Progenitor cell of endocrine pancreas (in vitro differentiated cells): ENCODE measurements at places on chromosomes 2 and 18. TPM values are rescaled to one million over a fixed set of nuclear protein-coding genes. Genes with fewer than 3 reads are reported as not detected.

GRCh38 chr2:174486563-174487107, at the start of gene GPR155:
GPR155 (minus strand) TSS chr2:174487029; CDS start chr2:174481956, 5,073 bp downstream.
- H3K27ac ChIP-seq, result peak within 1 kb of the TSS; percentile 95
- H3K4me1 ChIP-seq, result peaks cover 4% of the 10 kb centered on the region
- no peaks in the 10 kb centered on the region for H3K36me3 ChIP-seq
- H3K27me3 ChIP-seq, result peaks cover 32% of the 10 kb centered on the region

DNA sequence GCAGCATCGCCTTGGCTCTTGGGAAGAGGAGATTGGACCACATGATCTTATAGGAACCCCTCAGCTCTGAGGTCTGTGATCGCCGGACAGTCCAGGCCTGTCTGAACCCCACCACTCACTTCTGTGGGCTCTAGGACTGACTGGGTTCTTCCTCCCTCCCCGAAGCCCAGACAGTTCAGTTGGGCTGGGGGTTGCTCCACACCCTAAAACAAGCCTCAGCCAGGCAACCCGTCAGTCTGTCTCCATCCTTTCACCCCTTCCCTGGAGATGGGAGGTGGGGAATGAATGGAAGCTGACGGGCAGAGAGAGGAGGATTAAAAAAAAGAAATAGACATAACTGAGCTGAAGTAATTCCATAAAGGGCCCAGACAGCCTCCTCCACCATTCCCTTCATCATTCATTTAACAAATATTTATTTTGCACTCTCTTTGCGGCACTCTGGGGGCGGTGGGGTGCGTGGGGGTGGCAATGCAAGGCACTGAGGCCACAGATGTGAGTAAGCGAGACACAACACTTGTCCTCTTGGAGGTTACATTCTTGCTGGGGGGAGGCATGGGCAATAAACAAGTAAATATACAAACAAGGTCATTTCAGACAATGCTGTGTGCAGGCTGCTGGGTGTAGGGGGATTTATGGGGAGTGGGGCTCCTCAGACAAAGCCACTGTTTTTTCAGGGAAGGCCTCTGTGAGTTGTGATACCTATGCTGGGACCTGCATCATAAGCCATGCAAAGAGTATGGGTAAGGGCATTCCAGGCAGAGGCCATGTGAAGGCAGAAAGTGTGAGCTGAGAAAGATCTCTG, 12.9 kb downstream of the WNT10A start:
- peaks cover 5% of the 10 kb centered on the region for H3K4me1 ChIP-seq
- DNase-seq, result no peak
- no peak overlapping the region for H3K27ac ChIP-seq
- H3K36me3 ChIP-seq, result no peaks in the 10 kb centered on the region
- H3K27me3 ChIP-seq, result peaks cover 81% of the 10 kb centered on the region

- no peak overlapping the region for H3K27ac ChIP-seq
- H3K4me3 ChIP-seq, result no peak overlapping the region
Measured at GRCh38 chr2:174841350-174841749, 77.1 kb upstream of the CHRNA1 start.

- no peak for DNase-seq
- no peaks in the 10 kb centered on the region for H3K27me3 ChIP-seq
- H3K27ac ChIP-seq, result no peak overlapping the region
- H3K4me1 ChIP-seq, result no peaks in the 10 kb centered on the region
- no peak overlapping the region for H3K4me3 ChIP-seq
Measured at GRCh38 chr18:28469946-28470345, 293.0 kb upstream of the CDH2 start.

DNA sequence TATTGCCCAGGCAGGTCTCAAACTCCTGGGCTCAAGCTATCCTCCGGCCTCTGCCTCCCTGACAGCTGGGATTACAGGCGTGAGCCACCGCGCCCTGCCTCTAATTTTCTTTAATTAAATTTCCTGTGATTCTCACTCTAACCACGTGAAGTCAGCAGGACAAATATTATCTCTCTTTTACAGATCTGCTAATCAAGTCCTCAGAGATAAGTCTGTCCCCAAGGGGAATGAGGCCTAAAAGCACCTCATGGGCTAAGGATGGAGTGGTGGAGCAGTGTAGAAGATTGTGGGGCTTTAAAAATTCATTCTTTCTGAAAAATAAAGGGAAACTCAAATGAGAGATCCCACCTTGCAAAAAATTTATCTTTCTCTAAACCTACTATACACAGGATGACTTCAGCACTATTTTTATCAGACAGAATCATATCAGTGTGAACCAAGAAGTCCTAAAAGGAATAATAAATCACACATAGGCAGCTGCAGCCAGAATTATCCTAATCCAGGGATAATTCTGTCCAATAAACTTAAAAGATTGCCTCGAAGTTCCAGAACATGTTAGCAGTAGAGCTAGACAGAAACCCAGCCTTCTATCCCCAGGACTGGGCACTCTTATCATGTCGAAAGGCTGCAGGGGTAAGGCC, 38.3 kb upstream of the BMPR2 start:
- no peak overlapping the region for H3K27ac ChIP-seq
- H3K36me3 ChIP-seq, result no peaks in the 10 kb centered on the region
- no peak overlapping the region for H3K4me3 ChIP-seq

DNA sequence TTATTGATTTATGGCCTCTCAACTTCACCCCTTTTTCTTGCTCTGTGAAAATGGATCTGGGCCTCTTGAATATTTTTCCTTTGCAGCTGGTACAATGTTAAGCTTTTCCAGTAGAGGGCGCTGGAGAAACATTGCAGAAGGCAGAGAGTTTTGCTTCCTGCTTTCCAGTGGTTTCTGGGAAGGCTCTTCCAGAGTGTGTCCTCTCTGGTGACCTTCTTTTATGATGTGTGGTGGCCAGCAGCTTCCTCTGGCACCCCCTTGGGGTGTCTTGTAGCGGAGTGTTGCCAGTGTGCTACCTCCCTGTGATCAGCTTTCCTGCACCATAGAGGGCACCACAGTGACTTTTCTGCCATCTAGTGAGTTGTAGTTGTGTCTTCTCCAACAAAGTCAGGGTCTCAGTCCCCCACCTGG, 25.4 kb upstream of the MGAT5 start:
- peaks cover 19% of the 10 kb centered on the region for H3K4me1 ChIP-seq
- H3K27ac ChIP-seq, result no peak overlapping the region
- H3K27me3 ChIP-seq, result no peaks in the 10 kb centered on the region
- DNase-seq, result no peak

DNA sequence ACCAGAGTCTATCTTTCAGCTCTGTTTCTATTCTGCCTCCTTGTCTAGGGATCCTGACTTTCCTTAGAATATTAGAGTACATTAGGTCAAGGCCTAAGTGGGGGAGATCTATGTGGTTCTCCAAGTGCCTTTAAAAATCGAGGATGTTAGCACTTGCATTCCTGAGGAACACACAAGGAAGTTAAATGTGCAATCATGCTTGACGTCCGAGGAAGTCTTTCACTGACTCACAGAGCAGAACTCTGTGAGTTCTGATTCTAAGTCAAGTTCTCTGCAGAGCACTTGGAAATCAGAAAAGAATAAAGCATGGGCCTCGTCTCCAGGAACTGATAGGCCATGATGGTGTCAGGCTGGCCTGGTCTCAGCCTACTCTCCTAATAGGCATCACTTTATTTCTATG, 17.2 kb downstream of the FHOD3 start:
- no peak for DNase-seq
- H3K27me3 ChIP-seq, result no peaks in the 10 kb centered on the region
- peaks cover 3% of the 10 kb centered on the region for H3K36me3 ChIP-seq
- H3K4me1 ChIP-seq, result no peaks in the 10 kb centered on the region
- no peak overlapping the region for H3K4me3 ChIP-seq

The FBXO11 gene
- 96.5 and 102 TPM in 2 replicates for total RNA-seq

- peaks cover 23% of the 10 kb centered on the region for H3K27me3 ChIP-seq
- H3K27ac ChIP-seq, result no peak overlapping the region
- no peak for DNase-seq
- H3K36me3 ChIP-seq, result no peaks in the 10 kb centered on the region
- H3K4me1 ChIP-seq, result no peaks in the 10 kb centered on the region
- no peak overlapping the region for H3K4me3 ChIP-seq
Measured at GRCh38 chr2:233768076-233768475, 8.0 kb downstream of the UGT1A1 start.

The DOK6 gene
- 7.0 and 7.2 TPM in 2 replicates for total RNA-seq

DNA sequence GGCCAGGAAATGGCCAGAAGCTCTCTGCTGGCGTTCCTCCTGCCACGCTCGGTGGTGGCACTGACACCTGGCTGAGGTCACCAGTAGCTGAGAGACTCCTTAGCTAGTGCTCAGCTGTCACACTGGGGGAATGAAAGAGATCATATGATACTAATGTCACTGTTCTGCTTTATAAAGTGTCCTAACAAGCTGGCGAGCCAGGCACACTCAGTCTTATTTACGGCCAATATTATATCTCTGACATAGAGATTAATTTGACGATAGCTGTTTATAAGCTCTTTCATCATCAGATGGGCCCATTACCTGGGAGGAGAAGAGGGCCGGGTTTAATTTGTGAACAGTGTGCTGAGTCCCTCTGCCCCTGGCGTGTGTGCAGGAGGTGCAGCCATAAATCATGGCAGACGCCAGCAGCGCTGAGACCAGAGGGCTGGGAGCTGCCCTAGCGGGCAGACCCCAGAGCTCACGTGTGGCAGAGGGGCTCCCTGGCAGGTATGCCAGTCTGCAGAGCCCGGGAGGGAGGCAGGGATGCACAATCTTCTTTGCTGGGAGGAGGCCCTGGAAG, 246.5 kb downstream of the HAUS1 start:
- no peak for DNase-seq
- no peak overlapping the region for H3K27ac ChIP-seq
- no peaks in the 10 kb centered on the region for H3K36me3 ChIP-seq
- H3K4me3 ChIP-seq, result no peak overlapping the region
- H3K27me3 ChIP-seq, result no peaks in the 10 kb centered on the region

GRCh38 chr2:32969444-32970162, 22.9 kb downstream of the LTBP1 start:
- H3K27ac ChIP-seq, result no peak overlapping the region
- DNase-seq, result no peak
- H3K4me3 ChIP-seq, result no peak overlapping the region

The EFR3B gene
- 22.1 and 23.3 TPM in 2 replicates for total RNA-seq

The HMSD gene
- total RNA-seq, result 5.5 and 7.2 TPM in 2 replicates

The CD207 gene
- not detected in 2 replicates for total RNA-seq

- H3K36me3 ChIP-seq, result no peaks in the 10 kb centered on the region
- no peak overlapping the region for H3K27ac ChIP-seq
- no peaks in the 10 kb centered on the region for H3K27me3 ChIP-seq
- H3K4me1 ChIP-seq, result no peaks in the 10 kb centered on the region
Measured at GRCh38 chr2:34070196-34070595, 471.1 kb upstream of the FAM98A start.

The GCG gene
- 92.9 and 128 TPM in 2 replicates for total RNA-seq

The MAP3K19 gene
- not detected in 2 replicates for total RNA-seq

- peak overlapping the region; percentile 93 for H3K27ac ChIP-seq
- peaks cover 5% of the 10 kb centered on the region for H3K36me3 ChIP-seq
- H3K4me3 ChIP-seq, result peak overlapping the region; percentile 59
- H3K4me1 ChIP-seq, result peaks cover 46% of the 10 kb centered on the region
- H3K27me3 ChIP-seq, result no peaks in the 10 kb centered on the region
Measured at GRCh38 chr2:237662671-237663093, 35.3 kb downstream of the LRRFIP1 start.

The RNF152 gene
- total RNA-seq, result 32.0 and 33.4 TPM in 2 replicates

The GAL3ST2 gene
- total RNA-seq, result 0.51 and 0.84 TPM in 2 replicates

DNA sequence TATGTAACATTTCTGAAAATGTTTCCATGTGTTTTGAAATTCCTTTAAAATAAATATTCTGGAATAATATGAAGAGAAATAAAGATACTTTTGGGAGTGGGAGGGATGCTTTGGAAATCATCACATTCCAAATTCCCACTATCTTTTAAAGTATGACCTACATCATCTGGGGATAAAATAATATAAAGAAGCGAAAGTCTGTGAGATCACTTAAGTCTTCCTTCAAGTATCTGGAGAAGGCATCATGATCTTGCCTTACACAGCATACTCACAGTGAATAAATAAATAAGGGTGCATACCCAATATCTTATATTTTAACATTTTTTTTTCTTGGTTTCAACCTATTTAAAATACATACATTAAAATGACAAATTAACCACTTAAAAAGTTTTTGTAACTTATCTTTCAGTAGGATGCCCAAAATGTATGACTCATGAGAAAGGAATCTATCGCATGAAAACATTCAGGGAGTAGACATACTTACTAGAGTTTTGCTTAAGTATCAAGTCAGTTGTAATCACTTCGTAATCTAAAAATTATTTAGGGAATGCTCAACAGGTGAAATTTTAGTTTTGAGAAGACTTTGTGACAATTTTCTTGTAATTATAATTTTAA, 248.3 kb upstream of the COL3A1 start:
- H3K4me1 ChIP-seq, result peaks cover 5% of the 10 kb centered on the region
- H3K36me3 ChIP-seq, result no peaks in the 10 kb centered on the region
- H3K27ac ChIP-seq, result no peak overlapping the region
- no peak for DNase-seq

The HOXD9 gene
- not detected in 2 replicates for total RNA-seq

The IL1RL1 gene
- total RNA-seq, result not detected in 2 replicates

GRCh38 chr2:109322111-109322510, 193.1 kb downstream of the SH3RF3 start:
- H3K27ac ChIP-seq, result no peak overlapping the region
- no peaks in the 10 kb centered on the region for H3K36me3 ChIP-seq

DNA sequence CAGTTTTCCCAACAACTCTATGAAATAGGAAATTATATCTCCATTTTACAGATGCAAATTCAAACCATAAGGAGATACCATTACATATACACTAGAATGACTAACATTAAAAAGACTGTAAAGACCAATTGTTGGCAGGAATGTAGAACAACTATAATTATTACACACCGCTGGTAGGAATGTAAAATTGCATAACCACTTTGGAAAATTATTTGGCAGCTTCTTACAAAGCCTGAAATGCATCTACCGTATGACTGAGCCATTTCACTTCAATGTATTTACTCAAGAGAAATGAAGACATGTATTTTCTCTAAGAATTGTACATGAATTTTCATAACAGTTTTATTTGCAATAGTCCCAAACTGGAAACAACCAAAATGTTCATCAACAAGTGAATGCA, 189.1 kb upstream of the BCL2L11 start:
- no peak overlapping the region for H3K4me3 ChIP-seq
- no peak for DNase-seq
- no peaks in the 10 kb centered on the region for H3K4me1 ChIP-seq
- peaks cover 2% of the 10 kb centered on the region for H3K36me3 ChIP-seq
